Stimulated activated CD4-positive, alpha-beta T cell treated with anti-CD3 and anti-CD28 coated beads, Interleukin-2, amount 100 ng/mL, for 4 hours (primary cell): ENCODE measurements at places on chromosomes 11 and 22.

GRCh38 chr11:3830730-3831129 lies 10.0 kb downstream of the RHOG start:
- no peak for DNase-seq

DNA sequence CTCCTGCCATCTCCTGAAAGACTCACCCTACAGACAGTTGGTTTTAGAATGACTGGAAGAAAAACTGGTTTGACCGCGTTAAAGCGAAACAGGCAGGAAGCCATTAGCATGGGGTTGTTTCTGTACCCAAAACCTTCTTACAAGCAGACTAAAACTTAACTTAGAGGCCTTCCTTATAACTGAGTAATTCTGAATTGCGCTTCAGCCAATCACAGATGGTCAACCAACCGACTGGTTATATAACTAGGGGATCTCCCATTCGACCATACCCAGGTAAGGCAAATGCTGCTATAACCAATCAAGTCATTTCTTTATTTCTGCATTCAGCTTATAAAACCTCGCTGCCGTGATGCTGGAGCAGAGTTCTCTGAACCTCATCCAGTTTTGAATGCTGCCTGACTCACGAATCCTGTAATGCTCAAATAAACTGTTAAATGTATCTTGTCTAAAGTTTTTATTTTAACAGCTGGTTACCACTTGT lies 87.8 kb upstream of the DRD2 start:
- DNase-seq: no peak

DNA sequence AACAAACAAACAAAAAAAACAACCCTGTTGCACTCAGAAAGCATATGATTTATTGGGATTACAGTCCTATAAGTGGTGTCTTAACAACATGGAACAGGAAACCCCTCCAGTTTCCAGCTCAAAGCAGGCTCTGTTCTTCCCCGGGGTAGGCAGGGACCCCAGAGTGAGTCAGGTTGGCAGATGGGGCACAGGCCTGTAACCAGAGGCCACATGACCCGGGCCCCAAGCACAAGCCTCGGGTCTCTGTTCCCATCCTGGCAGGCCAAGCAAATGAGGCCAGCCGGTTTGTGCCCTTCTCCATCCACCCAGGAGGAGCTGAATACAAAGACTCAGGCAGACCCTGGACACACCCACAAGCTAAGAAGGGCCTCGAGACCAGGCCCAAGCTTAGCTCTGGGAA lies 75.8 kb downstream of the NAT10 start:
- DNase-seq: no peak

DNA sequence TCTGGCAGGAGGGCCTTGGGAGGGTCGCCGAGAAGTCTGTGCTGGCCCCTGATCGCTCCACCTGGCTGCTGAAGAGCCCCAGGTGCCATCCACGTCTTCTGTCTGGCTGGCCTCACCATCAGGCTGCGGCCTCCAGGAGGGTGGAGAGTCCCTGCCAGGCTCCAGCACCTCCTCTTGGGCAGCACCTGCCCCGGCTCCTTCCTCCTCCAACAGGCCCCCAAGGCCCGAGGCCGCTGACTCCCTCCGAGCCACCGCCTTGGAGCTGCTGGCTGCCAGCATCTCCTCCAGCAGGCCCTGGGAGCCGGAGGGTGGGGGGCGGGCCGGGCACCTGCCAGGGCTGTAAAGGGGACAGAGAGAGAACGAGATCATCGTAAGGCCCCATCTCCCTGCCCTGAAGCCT lies 22.3 kb downstream of the TNKS1BP1 start:
- DNase-seq: no peak

- no peak for DNase-seq
These were observed 95.3 kb downstream of the NTM start for GRCh38 chr11:131465746-131466145.

DNA sequence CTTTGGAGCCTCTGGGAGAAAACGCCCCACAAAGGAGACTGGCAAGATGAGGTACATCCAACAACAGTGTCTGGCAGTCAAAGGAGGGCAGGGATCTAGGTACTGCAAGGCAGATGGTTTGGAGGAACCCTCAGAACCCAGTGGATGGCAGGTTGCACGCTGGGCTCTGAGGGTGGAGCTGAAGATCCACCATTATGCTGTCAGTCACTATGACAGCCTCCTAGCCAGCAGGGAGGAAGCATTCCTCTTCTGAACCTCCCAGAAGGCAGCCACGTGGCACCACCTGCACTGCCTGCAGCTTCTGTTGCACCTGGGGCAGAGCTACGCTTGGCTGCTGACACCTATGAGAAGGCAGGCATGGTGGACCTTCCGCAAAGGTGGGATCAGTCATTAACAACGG lies 40.2 kb downstream of the HTR3A start:
- DNase-seq: no peak

DNA sequence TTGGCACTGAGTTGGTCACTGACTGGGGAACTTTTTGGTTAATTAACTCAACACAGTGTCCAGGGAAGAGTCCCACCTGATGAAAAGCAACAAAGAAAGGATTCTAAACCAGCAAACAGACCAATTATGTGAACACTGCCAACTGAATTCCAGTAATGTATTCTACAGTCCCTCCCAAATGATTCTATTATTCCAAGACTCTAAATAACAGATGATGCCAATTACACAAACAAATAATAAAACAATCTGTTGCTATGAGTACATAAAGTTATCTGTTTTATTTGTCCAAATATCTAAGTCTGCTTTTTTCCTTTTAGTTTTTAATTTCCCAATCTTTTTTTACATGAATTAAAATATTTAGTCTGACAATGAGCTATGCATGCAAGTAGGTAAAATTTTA lies 98.3 kb upstream of the TP53AIP1 start:
- no peak for DNase-seq

- DNase-seq: peak; percentile 55
These were observed 12.7 kb upstream of the ARHGEF17 start for GRCh38 chr11:73295241-73295995.

- no peak for DNase-seq
These were observed 46.3 kb downstream of the PGR start for GRCh38 chr11:101083335-101083734.

GRCh38 chr22:32531931-32532819 lies 57.6 kb downstream of the FBXO7 start:
- DNase-seq: no peak

DNA sequence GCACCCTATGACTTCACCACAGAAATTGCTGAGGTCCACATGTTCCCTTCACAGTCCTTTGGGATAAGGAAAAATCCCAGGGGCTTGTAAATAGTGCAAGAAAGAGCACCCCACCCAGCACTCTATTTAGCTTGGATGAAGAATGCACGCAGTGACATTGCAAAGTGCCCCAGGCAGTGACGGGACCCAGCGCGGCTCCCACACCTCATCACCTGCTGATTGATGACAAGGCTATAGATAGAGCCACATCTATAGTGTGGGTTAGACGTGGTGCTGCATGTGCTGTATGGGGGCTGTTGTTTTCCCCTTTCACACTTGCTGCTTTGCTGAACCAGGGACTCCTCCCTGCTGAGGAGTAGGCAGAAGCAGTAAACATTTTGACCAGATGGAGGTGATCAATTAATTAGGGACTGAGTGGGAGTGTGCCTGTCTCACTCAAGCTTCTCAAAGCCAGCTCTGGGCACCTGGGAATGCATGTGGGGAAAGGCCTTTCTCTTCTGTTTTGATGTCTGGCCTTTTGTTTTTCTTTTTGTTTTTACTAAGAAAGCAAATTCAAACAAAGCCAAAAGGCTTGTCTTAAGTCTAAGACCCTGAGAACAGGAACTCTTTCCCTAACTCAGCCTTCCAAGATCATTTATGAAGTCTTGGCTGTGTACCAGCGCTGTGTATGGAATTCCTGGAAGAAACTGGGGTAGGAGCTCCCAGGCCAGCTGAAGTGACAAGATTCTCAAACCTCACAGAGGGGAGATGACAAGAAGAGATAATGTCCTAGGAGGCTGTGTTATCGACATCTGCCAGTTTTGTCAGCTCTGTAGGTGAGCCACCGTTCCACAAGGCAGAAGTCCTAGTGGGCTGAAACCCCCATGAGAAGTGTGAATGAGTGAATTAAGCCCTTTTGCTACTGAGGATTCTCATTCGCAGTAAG lies 219.7 kb downstream of the BARX2 start:
- DNase-seq: no peak

- no peak for DNase-seq
These were observed 67.5 kb upstream of the CCDC179 start for GRCh38 chr11:22927793-22928192.

GRCh38 chr11:78656327-78656726 lies 81.7 kb upstream of the NARS2 start:
- DNase-seq: no peak

- DNase-seq: no peak
These were observed 3.8 kb upstream of the PELI3 start for GRCh38 chr11:66462911-66463310.

DNA sequence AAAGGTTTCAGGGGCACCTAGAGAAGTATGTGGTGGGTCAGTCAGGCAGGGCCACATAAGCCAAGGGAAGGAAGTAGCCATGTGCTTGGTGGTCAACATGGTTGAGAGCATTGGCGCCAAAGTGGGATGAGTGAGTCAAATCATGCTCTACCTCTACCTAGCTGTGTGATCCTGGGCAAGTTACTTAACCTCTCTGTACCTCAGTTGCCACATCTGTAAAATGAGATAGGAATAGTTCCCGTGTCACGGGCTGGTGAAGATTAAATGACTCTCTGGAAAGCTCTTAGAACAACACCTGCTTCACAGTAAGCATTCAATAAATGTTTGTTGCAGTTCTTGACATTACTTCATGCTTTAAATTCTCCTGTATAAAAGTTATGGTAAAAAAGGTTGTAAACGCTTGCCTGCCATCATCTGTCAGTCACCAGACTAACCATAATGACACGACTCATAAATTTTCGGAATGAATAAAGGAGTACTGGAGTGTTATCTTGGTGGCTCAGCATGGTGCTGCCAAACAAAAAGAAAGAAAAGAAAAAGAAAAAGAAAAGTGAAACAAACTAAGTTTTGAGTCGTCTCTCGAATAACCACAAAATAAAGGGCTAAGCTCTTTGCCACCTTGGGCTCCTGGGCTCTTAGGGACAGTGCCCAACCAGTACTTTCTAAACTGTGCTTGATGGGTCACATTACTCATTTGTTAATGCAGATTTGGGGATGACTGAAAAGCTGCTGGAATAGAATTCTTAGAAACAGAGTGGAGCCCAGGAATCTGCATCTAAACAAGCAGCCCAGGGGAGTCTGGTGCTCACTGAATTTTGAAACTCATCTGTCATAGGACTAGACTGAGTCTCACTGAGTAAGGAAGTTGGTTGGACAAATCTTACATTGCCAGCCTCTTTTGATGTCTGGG lies 107.6 kb downstream of the LDLRAD3 start:
- DNase-seq: no peak

GRCh38 chr11:68040101-68040956 lies 1.5 kb downstream of the TCIRG1 start:
- DNase-seq: no peak

GRCh38 chr11:134155946-134156865 lies 67.6 kb downstream of the NCAPD3 start:
- no peak for DNase-seq

- no peak for DNase-seq
These were observed 446.2 kb upstream of the CHORDC1 start for GRCh38 chr11:90669094-90669493.

- no peak for DNase-seq
These were observed 179.6 kb downstream of the CSNK2A3 start for GRCh38 chr11:11173316-11174025.

- no peak for DNase-seq
These were observed 38.2 kb downstream of the OR2AG2 start for GRCh38 chr11:6733326-6734275.

DNA sequence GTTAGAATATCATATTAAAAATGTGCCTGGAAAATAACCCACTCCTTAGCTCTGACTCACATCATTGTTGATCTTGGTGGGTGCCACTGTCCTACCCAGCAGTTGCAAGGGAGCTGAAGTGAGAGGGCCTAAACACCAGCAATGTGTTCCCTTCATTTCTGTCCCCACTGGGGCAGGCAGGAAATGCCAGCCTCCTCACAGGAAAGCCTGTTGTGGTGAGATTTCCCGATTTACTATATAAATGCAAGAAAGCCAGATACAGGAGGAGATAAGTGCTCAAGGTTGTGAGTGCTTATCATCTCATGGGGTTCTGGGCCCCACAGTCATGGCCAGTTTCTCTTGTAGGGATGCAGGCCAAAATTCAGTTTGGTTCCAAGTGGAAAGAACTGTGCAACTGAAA lies 15.8 kb upstream of the FLI1 start:
- DNase-seq: no peak
